ENCODE measurements at places on chromosomes 7 and 10.

GRCh38 chr7:2225336-2225735, 7.4 kb downstream of the MAD1L1 start:
- DNase-seq, result no peak

GRCh38 chr7:1902231-1902855, 232.3 kb downstream of the ELFN1 start:
- DNase-seq, result no peak

- no peak for DNase-seq
Observed at GRCh38 chr10:61302124-61302523, 151.1 kb downstream of the TMEM26 start.

GRCh38 chr7:41969561-41970105, 266.7 kb upstream of the INHBA start:
- DNase-seq, result no peak

DNA sequence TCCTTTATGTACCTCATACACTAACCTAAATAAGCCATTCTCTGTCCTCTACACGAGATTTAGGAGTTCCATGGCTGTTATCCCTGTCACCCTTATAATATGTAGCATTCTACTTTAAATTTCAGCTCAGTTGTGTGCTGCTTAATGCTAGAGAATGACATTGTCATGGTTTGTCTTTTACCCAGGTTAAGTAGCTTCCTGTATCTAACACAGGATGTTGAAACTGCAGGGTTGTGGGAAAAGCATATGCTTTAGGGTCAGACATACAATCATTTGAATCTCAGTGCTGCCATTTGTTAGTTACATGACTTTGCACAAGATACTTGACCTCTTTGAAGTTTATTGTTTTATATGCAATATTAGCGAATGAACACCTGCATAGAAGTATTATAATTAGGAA, 235.1 kb upstream of the CACNA2D1 start:
- DNase-seq, result no peak

DNA sequence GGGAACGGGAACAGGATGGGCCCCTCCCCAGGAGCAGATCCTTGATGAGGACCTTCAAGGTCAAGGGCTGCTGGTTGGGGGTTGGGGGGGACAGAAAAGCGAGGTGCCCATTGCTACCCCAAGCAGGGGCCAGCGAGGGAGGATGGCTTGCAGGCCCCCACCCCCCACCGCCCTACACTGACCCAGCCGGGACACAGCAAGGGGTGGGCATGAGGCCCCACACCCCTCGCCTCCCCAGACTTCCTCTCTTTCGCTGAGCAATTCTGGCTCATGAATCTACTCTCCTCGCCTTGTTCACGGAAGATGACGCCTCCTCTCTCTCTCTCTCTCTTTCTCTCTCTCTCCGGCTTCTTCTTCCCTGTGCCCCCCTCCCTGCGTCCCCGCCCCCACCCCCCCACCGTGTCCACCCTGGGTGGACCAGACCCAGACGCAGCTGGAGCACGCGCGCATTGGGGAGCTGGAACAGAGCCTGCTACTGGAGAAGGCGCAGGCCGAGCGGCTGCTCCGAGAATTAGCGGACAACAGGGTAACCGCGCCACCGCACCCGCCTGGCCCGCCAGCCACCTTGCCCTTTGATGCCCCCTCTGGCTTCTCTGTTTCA, 81.1 kb upstream of the GTF2IRD1 start:
- DNase-seq, result no peak

Measured in activated naive CD4-positive, alpha-beta T cell treated with Interleukin-2 at 50 U/mL for 16 hours (primary cell).